CD4-positive, CD25-positive, alpha-beta regulatory T cell (primary cell): ENCODE measurements at places on chromosomes 5 and 9. TPM values are rescaled to one million over a fixed set of nuclear protein-coding genes. Genes with fewer than 3 reads are reported as not detected.

HACD4 gene
- total RNA-seq = 12.0 TPM

TAF1L gene
- not detected for total RNA-seq

SPATA31E1 gene
- total RNA-seq = not detected

APBA1 gene
- 0.20 TPM for total RNA-seq

PLPPR1 gene
- total RNA-seq = not detected

OR1J4 gene
- total RNA-seq = 1.8 TPM

NUTM2F gene
- total RNA-seq = not detected

GALNT12 gene
- 4.7 TPM for total RNA-seq

PCBD2 gene
- total RNA-seq = 10.6 TPM

CEP72 gene
- 12.3 TPM for total RNA-seq

CFAP90 gene
- not detected for total RNA-seq

DNA sequence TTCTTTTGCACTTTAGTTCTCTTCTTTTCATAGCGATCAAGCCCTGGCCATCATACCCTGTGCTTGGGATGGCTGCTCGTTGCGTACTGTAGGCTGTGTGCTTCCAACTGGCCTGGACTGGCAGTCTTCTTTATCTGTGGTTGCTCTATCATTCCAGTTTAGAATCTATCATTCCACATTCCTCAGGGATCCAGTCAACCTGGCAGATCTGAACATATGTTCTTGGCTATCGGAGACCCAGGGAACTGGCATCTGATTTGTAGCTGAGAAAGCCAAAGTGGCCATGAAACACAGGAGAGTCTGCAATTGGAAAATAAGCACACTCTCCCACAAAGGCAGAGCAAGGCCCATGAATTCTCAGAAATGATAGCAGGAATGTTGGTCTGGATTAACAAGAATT is 22.6 kb upstream of the SLC46A2 start:
- DNase-seq = no peak

DNA sequence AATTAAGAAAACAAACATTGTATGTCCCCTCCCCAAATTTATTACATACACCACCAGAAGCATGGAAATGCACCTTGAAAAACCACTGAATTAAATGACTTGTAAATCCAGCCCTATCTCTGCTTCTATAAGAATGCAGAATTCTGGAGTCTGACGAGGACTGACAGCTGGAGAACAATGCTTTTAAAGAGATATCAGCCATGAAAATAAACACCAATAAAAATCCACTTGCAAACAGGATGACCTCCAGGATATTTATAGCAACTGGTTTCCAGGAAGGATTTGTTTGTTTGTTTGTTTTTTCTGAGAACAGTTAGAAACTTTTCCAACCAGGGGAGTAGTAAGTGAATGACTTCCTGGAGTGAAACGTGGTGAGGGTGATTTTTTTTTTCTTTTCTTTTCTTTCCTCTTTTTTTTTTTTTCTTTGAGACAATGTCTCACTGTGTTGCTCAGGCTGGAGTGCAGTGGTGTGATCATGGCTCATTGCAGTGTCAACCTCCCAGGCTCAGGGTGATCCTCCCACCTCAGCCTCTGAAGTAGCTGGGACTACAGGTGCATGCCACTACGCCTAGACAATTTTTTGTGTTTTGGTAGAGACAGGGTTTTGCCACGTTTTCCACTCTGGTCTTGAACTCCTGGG is 38.7 kb upstream of the SLC36A1 start:
- DNase-seq = no peak

GRCh38 chr5:78536661-78537196 is 111.8 kb downstream of the LHFPL2 start:
- no peak for DNase-seq

DNA sequence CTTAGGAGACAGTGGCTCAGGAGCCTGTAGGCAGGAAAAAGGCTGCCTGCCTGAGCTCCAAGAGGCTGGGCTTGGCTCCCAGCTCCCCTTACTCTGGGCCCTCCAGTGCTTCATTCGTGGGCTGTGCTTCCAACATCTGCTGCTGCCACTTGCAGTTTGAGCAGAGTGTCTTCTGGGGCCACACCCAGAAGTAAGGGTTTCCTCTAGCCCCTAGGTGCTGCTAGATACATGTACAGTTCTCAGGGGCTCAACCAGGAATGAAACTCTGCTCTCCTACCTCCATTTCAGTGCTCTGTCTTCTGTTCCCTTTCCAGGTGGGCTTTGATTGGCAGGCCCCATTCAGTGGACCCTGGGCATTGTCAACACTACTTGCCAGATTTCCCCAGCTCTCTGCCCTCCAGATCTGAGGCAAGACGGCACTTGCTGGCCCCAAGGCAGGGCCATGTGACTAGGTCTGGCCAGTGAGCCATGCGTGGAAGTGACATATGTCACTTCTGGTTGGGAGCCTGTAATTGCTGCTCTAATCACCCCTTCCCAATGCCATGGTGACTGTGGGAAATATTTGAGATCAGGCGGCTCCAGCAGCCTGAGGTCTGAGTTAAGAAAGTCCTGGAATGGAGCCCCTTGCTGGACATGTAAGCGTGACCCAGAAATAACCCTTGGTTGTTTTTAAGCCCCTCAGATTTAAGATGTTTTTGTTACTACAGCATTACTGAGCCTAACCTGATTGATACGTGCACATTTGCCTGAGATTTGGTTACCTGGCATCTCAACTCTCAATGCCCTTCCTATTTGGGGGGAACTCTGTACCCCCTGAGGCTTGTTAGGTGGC is 9.4 kb upstream of the BOD1 start:
- DNase-seq = peak; percentile 37

GRCh38 chr5:163379298-163380155 is 57.9 kb upstream of the CCNG1 start:
- no peak for DNase-seq

- DNase-seq = no peak
Measured at GRCh38 chr9:93128011-93128714, 5.9 kb downstream of the NINJ1 start.

DNA sequence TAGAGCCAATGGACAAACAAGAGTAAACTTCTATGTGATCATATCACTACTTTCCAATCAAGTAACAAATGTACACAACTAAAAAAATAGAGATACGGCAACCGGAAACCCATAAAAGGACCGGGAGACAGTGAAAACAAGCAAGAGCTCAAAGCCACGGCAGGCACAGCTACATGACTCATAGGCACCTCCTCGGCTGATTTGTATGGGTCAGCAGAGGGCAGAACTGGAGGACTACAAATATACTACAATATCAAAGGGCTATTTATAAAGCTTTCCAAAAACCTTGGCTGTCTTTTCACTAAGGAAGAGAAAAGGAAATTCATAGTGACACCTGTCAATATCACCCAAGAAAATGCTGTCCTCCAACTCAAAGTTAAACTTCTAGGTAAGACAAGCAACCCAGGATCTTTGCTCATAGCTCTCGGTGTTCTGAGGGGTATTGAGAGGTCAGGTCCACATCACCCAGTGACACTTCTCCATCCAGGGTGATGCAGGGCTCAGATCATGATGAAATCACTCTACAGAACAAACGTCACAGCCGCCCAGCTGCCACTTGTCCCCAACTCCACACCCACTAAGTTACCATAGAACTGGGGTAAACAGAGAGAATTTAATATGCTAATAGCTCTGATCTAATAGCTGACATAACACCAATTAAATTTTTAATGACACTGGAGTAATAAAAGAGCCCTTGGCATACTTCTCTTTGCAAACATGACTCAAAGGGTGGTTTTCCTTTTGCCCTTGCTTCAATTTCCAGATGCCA is 41.3 kb downstream of the PFDN1 start:
- peak; percentile 39 for DNase-seq

GRCh38 chr5:57094753-57095683 is 78.8 kb upstream of the GPBP1 start:
- DNase-seq = peak; percentile 27

DNA sequence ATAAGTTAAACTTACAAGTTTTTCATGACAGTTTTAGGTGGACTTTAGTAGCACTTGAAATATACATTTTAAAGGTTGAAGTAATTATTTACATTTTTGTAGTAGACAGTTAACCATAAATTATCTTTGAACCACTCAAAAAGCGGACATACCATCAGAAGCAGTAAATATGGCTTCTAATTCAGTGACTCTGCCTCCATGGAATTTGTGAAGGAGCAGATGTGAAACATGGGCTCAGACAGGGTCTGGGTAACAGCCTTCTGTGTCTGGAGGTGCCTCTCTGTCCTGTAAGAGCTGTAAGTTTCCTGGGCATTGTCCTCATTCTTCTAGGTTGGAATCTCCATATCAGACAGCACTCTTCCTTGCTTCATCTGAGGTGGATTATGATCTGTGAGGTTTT is 12.4 kb downstream of the RLN2 start:
- DNase-seq = no peak

- no peak for DNase-seq
Measured at GRCh38 chr9:132637351-132637750, 32.4 kb downstream of the DDX31 start.

DNA sequence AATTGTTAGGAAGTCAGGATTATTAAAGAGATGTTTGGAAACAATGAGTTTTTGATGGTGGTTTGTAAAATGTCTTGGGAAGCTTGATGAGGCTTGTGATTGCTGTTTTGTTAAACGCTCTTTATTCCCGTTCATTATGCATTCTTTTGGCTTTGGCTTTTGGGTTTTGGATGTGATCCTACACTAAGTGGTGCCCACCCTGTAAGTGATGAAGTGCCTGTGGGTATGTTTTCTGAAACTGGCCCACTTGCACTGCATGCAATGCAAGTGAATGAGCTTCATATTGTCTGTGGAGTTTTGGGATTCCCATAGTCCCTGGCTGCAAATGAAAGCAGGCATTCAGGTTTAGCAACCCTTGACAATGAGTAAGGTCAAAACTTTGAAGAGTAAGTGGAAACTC is 1035.5 kb upstream of the WWC1 start:
- DNase-seq = no peak

- DNase-seq = no peak
Measured at GRCh38 chr9:137148661-137149060, 9.7 kb downstream of the GRIN1 start.

DNA sequence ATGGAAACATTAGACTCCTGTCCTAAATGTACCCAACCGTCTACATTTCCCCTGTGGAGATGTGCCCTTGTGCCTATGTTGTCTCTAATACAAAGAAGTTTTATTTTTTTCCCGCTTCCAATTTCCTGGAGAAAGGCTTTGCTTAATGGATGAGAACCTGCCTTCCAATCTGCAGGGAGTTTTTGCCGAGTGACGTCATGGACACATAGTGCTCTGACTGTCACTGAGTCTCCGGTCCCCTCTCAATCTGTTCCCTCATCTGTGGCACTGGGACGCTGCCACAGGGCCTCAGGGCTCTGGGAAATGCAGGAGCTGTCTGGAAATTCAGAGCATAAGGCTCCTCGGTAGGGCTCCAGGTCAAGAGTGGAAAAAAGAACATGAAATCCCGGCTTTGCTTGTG is 144.8 kb downstream of the PDZD2 start:
- DNase-seq = no peak

DNA sequence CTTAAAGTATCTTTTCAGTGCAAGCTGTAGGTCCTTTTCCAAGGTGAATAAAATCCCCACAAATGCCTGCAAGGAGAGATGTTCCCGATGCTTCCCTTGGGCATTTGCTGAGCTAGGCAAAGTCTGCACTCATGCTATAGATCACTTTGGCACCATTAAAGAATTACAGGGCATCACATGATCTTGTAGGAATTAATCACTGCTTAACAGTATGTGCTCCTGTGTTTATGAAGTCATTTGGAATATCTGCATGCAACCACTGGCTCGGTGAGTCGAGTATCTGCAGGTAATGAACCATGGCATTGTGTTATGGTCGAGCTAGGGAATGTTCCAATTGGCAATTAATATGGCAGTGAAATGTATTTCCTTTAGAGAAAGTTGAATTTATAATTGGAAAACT is 615.1 kb downstream of the TLE1 start:
- DNase-seq = no peak

DNA sequence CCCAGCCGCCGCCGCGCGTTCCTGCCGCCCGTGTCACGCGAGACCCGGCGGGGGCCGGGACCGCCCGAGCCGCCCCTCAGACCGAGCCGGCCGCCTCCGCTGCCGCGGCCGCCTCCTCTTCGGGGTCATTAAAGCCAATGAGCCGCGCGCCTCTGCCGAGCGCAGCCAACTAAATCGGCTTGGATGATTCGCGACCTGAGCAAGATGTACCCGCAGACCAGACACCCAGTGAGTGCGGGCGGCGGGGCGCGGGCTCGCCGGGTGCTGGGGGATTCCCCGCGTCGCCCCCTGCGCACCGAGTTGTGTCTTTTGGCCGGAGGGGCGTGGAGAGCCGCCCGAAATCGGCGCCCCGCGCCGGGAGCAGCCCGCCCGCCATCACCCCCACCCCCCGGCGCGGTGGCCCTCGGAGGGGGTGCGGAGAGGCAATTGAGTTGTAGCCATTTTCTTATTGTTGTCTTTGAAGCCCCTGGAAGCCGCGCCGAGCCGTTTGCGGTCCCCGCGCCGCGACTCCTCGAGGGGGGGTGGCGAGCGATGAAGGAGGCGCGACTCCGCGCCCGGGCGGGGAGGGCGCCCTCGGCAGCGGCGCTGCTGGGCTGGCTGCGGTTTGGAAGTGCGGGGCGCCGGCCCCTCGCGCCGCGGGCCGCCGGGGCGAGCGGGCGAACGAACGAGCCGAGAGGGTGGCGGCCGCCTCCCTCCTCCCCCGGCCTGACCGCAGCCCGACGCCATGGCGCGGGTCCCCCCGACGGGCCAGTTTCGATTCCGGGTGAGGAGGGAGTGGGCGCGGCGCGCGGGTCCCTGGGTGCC is 1.0 kb downstream of the TLE4 start:
- peak; percentile 65 for DNase-seq
